ENCODE measurements at places on chromosomes 7 and 10.

DNA sequence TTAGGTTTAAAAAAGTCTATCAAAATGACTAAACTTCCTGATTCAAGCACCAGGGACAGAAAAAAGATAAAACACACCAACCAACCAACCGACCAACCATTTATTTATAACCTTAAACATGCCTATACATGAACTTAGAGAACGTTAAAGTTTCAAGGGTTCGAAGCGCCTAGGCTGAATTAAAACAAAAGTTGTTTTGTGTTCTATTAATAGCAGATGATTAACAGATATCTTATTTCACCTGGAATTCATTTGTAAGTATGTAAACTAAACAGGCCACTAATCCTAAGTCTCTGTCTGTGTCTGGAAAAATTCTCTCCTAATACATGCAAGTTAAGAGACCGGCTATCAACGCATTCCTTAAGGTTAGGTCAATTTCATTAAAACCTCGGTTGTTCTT is 1.4 kb downstream of the BAIAP2L1 start:
- no peak for DNase-seq

DNA sequence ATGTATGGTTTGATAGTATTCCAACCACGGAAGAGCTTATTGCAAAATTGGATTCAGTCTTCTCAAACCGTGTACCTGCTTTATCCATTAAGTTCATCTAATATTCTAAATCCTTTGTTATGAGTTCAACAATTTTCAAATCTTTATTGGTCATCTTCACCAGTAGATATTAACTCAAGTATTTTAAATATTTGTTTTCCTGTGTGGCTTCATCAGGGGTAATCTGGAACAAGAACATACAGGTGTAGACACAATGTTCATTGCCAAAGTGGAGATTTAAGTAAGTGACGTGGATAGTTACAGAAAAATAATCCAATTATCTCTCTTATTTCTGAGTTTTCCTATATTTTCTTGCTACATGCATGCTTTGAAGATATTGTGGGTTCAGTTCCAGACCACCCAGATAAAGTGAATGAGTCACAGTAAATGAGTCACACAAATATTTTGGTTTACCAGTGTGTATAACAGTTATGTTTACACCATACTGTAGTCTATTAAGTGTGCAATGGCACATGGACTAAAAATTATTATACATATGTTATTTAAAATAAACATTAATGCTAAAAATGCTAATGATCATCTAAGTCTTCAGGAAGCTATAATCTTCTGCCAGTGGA is 429.0 kb upstream of the POT1 start:
- no peak for DNase-seq

GRCh38 chr10:98340261-98340939 is 72.4 kb upstream of the LOXL4 start:
- no peak for DNase-seq

GRCh38 chr7:107432261-107432660 is 37.6 kb upstream of the GPR22 start:
- DNase-seq: no peak

GRCh38 chr7:4003503-4003902 is 678.6 kb upstream of the FOXK1 start:
- no peak for DNase-seq

All from right renal pelvis (tissue), 4 donors.